Thymus (tissue), 14 donors: ENCODE measurements at places on chromosomes 13 and 19.

DNA sequence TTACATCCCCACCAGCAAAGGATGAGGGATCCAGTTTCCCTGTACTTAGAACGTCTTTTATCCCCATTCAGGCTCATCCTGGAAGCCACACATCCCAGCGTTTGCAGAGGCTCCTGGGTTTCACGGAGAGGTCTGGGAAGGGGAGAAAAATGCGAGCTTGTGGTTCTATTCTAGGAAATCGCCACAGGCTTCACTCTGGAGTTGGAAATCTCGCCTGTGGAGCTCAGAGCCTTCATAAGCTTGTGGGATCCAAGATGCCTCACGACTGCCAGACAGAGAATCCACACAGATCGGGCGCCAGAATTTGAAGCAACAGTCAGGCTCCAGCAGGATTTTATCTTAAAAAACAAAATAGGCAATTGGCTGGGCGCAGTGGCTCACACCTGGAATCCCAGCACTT is 157.9 kb downstream of the PTPRS start:
- no peak for DNase-seq

DNA sequence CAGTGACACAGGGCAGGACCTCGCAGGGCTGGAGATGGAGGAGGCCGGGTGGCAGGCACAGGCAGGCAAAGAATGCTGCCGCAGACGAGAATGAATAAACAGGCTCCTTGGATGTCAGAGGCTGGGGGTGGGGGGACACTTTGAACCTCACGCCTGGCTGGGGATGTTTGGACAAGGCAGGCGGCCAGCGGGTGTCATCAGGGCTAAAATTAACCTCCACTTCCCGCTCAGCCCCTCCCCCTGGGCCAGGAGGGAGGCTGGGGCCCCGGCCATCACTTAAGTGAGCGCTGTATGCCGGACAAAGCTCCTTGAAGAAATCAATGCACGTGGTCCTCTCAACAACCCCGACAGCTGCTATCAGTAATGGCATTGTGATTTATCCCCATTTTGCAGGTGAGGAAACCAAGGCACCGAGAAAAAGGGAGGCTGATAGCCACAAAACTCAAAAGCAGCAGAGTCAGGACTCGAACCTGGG is 10.3 kb upstream of the FUT5 start:
- no peak for DNase-seq

GRCh38 chr19:14031719-14032480 is at the start of gene IL27RA:
TSS of gene IL27RA (plus strand) at chr19:14031762. CDS start at chr19:14031873, 111 bp downstream.
- peak; percentile 76 for DNase-seq

- peak; percentile 72 for DNase-seq
These were observed 231.7 kb upstream of the SERP2 start for GRCh38 chr13:44141725-44142539.

DNA sequence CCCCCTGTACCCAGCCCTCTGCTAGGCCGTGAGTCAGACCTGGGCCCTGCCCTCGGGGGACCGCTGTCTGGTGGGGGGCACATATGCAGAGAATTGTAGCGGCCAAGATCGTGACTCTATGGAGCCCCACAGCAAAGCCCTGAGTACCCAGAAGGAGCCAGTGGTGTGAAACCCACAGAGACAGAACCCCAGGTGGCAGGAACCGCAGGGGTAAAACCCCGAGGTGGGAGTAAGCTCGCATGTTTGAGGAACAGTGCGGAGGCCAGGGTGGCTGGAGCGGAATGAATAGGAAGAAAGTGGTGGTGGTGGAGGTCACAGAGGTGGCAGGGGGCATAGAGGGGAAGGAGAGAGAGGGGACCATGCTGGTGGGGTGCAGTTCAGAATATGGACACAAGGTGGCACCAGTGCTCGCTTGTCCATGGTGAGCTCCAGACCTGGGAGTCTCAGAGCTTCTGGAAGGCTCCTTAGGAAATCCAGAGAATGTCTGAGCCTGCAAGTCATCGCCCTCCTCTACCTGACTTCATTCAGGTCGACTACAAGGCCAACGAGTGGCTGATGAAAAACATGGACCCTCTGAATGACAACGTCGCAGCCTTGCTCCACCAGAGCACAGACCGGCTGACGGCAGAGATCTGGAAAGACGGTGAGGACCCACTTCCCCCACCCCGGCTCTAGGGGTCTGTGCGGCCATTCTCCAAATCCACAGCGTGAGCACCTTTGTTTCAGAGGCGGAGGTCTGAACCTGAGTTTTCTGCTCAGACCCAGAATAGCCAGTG is 48.9 kb downstream of the MYH14 start:
- no peak for DNase-seq

- DNase-seq = peak; percentile 39
These were observed 616 bp downstream of the HNRNPUL1 start for GRCh38 chr19:41264581-41265394.

DNA sequence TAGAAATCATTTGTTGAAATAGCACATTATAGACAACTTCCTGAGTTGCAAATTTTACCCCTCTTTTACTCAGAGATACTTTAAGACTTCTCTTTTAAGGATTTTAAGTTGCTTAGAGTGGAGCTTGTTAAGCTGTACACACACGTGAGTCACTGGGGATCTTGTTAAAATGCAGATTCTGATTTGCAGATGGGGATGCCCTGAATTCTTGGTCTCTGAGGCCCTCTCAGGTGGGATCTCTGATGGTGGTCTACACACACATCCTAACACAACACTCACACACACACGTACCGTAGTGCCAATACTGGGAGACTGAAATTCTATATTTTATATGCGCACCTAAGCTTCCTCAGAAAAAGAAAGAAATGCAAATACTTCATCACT is 788.3 kb downstream of the UQCRFS1 start:
- DNase-seq = no peak

DNA sequence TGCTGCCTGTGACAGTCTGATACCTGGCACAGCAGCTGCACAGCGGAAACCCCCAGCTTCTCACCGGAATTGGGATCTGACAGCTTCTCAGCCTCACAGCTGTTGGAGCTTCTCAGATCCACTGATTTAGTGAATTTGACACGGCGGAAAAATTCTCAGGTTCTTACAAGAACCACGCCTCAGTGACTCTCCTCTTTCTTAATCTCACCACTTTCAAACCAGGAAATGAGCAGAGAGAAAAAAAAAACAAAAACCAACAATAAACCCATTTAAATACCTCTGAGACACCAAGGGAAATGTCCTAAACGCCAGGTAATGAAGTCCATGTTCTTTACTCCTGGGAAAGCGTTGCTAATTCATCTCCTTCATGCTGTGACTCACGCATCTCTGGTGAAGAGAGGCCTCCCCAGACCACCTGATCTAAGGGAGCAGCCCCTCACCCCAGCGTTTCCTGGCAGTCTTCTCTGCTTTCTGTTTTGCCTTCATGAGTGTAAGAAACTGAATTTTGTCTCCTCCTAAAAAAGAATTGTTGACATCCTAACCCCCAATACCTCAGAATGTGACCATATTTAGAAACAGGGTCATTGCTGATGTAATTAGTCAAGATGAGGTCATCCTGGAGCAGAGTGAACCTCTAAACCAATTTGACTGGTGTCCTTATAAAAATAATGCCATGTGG is 15.9 kb upstream of the IZUMO2 start:
- DNase-seq = no peak

DNA sequence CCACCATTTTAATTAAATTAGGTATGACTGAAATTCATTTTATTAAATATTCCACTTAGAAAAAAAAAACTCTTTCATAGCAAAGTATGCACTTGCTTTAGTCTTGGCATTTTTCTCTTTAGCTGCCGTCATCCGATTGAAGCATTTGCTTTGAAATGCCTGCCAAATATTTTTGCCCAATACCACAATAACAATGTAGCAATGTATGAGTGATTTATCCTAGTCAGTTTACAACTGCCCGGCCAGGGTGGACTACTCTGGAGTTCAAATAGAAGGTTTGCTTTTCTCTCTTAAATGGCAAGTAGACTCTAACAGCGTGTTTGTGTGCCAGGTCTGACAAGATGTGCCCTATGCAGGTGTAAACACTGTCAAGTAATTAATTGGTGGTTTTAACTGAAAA is 675.3 kb upstream of the SGCG start:
- DNase-seq = no peak

DNA sequence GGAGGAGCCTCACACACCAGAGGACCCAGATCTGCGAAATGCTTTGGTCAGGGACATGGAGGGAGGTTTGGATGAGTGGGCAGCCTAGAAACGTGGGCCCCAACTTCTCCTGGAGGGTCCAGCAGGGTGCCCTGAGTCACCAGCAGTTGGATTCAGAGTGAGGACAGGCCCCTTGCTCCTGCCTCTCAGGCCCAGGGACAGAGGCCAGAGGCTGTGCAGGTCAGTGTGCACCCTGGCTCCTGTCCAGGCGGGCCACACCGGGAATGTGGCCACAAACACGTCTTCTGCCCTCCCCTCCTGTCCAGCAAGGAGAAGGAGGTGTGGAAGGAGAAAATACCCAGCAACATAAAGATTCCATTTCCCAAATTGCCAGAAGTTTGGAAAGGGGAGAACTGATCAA is 19.4 kb downstream of the IRS2 start:
- DNase-seq = no peak

- DNase-seq = no peak
These were observed 269.1 kb upstream of the EDNRB start for GRCh38 chr13:78187781-78188180.
